ENCODE measurements at places on chromosomes 16 and 17.

- H3K36me3 ChIP-seq: peaks cover 49% of the 10 kb centered on the region
- DNase-seq: no peak
- H3K27me3 ChIP-seq: no peaks in the 10 kb centered on the region
- H3K4me1 ChIP-seq: peaks cover 16% of the 10 kb centered on the region
- no peak overlapping the region for H3K27ac ChIP-seq
- no peak overlapping the region for H3K4me3 ChIP-seq
Measured at GRCh38 chr17:66557886-66558285, 255.5 kb downstream of the PRKCA start.

- DNase-seq: no peak
- H3K4me1 ChIP-seq: no peaks in the 10 kb centered on the region
- no peak overlapping the region for H3K4me3 ChIP-seq
Measured at GRCh38 chr17:930258-930657, 49.3 kb downstream of the NXN start.

DNA sequence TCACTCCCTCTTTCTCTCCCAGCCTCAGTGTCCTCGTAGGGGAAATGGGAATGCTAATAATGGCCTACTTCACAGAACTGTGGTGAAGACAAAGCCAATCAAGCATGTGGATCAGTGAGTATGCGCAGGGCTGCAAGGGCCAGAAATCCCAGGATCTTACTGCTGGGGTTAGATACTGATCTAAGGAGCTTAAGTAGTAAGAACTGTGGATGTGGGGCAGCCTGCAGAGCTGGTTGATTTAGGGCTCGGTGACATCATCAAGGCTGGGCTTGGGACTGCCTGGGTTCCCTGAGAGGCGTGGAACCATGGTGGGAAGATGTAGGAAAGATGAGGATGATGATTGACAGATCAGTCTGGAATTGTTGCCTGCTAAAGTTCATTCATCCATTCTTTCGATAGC is 25.6 kb downstream of the GOSR2 start:
- no peak for DNase-seq
- H3K36me3 ChIP-seq: peaks cover 4% of the 10 kb centered on the region
- H3K27ac ChIP-seq: no peak overlapping the region

- peaks cover 13% of the 10 kb centered on the region for H3K36me3 ChIP-seq
- no peak for DNase-seq
- peaks cover 4% of the 10 kb centered on the region for H3K4me1 ChIP-seq
Measured at GRCh38 chr17:58368860-58369213, 16.8 kb upstream of the SUPT4H1 start.

GRCh38 chr16:677316-678190 is 2.1 kb downstream of the RHBDL1 start:
- no peak overlapping the region for H3K4me3 ChIP-seq
- peaks cover 11% of the 10 kb centered on the region for H3K4me1 ChIP-seq
- peaks cover 20% of the 10 kb centered on the region for H3K36me3 ChIP-seq
- DNase-seq: no peak
- H3K27me3 ChIP-seq: peaks cover 4% of the 10 kb centered on the region

GRCh38 chr17:74192950-74193781 is 10.3 kb upstream of the RPL38 start:
- H3K4me1 ChIP-seq: no peaks in the 10 kb centered on the region
- no peaks in the 10 kb centered on the region for H3K36me3 ChIP-seq
- H3K27ac ChIP-seq: no peak overlapping the region
- no peak overlapping the region for H3K4me3 ChIP-seq
- H3K27me3 ChIP-seq: peaks cover 9% of the 10 kb centered on the region
- no peak for DNase-seq

DNA sequence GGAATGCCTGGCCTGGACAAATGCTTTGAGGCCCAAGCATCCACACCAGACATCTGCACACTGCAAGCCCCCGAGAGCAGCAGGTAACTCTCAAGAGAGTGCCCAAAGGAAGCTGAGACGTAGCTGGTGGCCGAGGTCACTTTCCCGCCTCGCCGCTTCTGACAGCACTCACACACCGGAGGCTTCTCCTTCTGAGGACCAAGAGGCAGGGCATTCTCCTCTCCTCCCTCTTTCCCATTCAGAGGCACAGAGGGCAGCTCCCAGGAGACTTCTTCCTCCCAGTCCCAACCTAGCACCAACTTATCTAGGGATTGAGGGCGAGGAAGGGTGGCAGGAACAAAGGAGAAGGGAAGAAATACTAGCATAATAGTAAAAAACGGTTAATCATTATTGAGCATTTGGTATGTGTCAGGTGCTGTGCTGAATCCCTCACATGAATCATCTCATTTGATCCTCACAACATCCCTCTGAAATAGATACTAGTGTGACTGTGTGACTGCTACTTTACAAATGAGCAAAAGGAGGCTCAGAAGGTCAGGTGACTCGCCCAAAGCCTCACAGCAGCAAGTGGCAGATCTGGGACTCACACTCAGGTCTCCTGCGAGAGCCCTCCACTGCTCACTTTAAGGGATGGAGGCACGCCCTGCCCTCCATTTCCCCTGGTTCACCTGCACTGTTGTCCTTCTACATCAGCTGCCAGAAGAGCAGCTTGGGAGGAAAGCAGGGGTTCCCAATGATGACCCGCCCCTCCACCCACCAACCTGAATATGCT is 41.8 kb downstream of the MYO18A start:
- peaks cover 57% of the 10 kb centered on the region for H3K4me1 ChIP-seq
- peak overlapping the region; percentile 99 for H3K27ac ChIP-seq
- DNase-seq: peak; percentile 50
- peaks cover 22% of the 10 kb centered on the region for H3K36me3 ChIP-seq

GRCh38 chr16:50671644-50672260 is 9.4 kb downstream of the SNX20 start:
- no peaks in the 10 kb centered on the region for H3K27me3 ChIP-seq
- peak; percentile 56 for DNase-seq
- H3K4me1 ChIP-seq: peaks cover 30% of the 10 kb centered on the region
- H3K36me3 ChIP-seq: peaks cover 81% of the 10 kb centered on the region

- no peak overlapping the region for H3K27ac ChIP-seq
- no peaks in the 10 kb centered on the region for H3K4me1 ChIP-seq
- DNase-seq: no peak
- no peak overlapping the region for H3K4me3 ChIP-seq
- peaks cover 36% of the 10 kb centered on the region for H3K36me3 ChIP-seq
- no peaks in the 10 kb centered on the region for H3K27me3 ChIP-seq
Measured at GRCh38 chr17:21199311-21199710, 14.7 kb downstream of the TMEM11 start.

DNA sequence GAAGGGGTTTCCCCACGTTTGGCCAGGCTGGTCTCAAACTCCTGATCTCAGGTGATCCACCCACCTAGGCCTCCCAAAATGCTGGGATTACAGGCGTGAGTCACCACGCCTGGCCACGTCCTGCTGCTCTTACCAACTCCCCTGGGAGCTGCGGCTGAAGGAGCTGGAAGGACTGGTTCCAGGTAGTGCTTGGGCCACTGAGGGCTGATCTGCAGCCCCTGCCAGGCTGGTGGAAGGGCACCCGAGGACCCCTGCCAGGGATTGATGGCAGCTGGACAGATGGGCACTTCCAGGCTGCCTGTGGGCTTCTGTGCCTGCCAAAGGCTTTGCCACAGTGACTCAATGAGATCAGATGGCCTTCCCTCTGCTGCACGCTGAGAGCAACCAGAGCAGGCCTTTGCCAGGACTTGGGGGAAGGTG is 2.3 kb downstream of the OXLD1 start:
- peaks cover 29% of the 10 kb centered on the region for H3K4me1 ChIP-seq
- no peak for DNase-seq
- H3K27me3 ChIP-seq: no peaks in the 10 kb centered on the region
- peak overlapping the region; percentile 49 for H3K27ac ChIP-seq
- H3K4me3 ChIP-seq: peak overlapping the region; percentile 47
- peaks cover 38% of the 10 kb centered on the region for H3K36me3 ChIP-seq

GRCh38 chr16:3472878-3473595 is 22.3 kb downstream of the C16orf90 start:
- no peak for DNase-seq
- H3K4me3 ChIP-seq: no peak overlapping the region
- peaks cover 25% of the 10 kb centered on the region for H3K36me3 ChIP-seq
- no peaks in the 10 kb centered on the region for H3K27me3 ChIP-seq
- H3K4me1 ChIP-seq: peaks cover 7% of the 10 kb centered on the region
- no peak overlapping the region for H3K27ac ChIP-seq

GRCh38 chr17:14302431-14303099 is 1.7 kb downstream of the HS3ST3B1 start:
- H3K27me3 ChIP-seq: peaks cover 18% of the 10 kb centered on the region
- H3K4me1 ChIP-seq: peaks cover 57% of the 10 kb centered on the region
- DNase-seq: peak; percentile 79
- H3K36me3 ChIP-seq: peaks cover 33% of the 10 kb centered on the region
- peak overlapping the region; percentile 87 for H3K4me3 ChIP-seq

DNA sequence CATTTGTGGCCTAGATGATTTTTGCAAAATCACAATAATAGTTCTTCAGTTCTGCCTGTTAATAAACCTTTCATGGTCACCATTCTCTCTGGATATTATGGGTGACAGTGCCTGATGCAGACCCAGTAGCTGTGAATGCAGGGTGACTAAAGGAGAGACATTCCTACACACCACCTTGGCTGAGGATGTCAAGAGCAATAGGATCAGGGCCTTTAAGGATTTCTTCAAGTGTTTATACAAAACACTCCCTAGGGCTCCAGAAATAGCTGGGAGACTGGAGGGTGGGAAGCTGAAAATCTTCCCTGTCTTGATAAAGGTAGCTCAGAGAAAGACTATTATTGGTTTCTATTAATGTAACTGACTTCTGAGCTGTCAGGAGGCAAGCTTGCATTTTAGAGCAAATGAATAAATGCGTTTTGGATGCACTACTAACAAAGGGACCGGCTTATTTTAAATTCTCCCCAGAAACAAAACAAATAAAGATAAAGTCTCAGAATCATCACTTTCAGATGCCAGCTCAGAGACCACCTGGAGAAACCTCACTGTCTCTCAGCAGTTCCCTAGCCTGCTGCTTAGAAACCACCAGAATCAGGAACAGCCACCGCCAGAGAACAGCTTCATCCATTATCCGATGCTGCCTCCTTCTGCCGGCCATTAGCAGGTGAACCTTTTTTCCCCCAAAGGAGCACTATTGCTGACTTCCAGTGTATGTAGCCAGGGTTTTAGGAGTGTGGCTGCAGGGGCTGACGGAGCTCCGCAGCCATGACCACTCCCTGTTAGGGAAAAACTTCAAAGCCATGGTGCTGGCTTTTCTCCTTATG is 171.4 kb upstream of the DYNLRB2 start:
- peaks cover 2% of the 10 kb centered on the region for H3K27me3 ChIP-seq
- DNase-seq: no peak

DNA sequence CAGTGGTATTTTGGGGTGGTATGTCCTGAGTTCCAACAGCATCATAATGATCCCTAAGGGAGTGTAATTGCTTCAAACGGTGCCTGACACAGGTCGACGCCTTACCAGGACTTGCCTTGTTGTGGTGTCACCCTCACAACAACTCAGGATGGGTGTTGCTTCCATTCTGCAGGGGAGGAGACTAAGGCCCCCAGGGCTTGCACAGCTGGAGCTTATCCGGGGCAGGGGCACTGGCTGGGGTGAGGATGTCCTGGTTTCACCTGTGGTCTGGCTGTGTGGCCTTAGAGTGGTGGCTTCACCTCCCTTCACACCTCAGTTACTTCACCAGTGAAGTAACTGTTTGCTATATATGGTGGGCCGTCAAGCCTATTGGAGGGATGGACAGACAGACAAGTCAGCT is 23.3 kb downstream of the LLGL2 start:
- H3K4me3 ChIP-seq: no peak overlapping the region
- no peak for DNase-seq
- H3K4me1 ChIP-seq: no peaks in the 10 kb centered on the region
- H3K27ac ChIP-seq: no peak overlapping the region
- no peaks in the 10 kb centered on the region for H3K36me3 ChIP-seq
- no peaks in the 10 kb centered on the region for H3K27me3 ChIP-seq

- no peak overlapping the region for H3K4me3 ChIP-seq
- H3K27me3 ChIP-seq: peaks cover 2% of the 10 kb centered on the region
- H3K4me1 ChIP-seq: peaks cover 14% of the 10 kb centered on the region
- no peaks in the 10 kb centered on the region for H3K36me3 ChIP-seq
- H3K27ac ChIP-seq: no peak overlapping the region
Measured at GRCh38 chr17:41962111-41962510, 4.5 kb upstream of the CNP start.

DNA sequence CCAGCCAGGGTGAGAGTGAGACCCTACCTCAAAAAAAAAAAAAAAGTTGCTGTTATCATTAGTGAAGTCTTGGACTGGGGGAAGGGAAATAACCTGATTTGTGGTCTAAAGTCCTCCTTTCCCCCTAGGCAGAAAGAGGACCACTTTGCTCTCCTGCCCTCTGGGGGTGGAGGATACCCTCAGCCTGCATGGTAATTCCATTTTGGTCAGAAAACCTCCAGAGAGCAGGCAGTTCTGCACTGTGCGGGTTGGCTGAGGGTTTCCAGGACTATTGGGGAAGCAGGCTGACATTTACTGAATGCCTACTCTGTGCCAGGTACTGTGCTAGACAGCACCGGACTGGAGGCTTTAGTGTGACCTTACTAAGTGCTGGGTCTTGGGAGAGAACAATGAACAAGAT is 2.6 kb downstream of the ADAP2 start:
- H3K27me3 ChIP-seq: peaks cover 48% of the 10 kb centered on the region
- H3K27ac ChIP-seq: no peak overlapping the region
- no peak for DNase-seq
- H3K4me1 ChIP-seq: peaks cover 8% of the 10 kb centered on the region
- no peak overlapping the region for H3K4me3 ChIP-seq
- H3K36me3 ChIP-seq: no peaks in the 10 kb centered on the region

Data from activated T-helper 2 cell treated with anti-CD3 and anti-CD28 coated beads, Interferon-gamma antibody, Interleukin-2, Interleukin-4, amounts not matched to agents 10 μg/mL and 5 μg/mL and 100 μg/mL, durations not matched to agents 14 hours and 24 hours and 36 hours (primary cell).